ENCODE measurements at places on chromosomes 12 and 14.

DNA sequence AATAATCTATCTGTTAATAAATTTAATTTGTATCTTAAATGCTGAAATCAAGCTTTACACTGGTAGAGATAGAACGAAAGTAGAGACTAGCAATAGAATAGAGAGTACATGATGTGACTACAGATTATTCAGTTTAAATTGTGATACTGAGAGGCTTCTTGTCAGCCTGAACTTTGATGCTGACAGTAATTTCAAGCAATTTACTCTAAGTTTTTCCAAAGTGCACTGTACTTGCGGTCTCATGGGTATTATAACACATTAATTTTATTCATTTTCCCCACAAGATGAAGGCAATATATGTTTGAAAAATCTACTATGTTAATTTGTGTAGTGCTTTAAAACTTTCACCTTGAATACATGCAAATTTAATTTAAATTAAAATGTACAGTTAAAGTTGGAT lies 914.0 kb upstream of the FBXO33 start:
- DNase-seq, result no peak

DNA sequence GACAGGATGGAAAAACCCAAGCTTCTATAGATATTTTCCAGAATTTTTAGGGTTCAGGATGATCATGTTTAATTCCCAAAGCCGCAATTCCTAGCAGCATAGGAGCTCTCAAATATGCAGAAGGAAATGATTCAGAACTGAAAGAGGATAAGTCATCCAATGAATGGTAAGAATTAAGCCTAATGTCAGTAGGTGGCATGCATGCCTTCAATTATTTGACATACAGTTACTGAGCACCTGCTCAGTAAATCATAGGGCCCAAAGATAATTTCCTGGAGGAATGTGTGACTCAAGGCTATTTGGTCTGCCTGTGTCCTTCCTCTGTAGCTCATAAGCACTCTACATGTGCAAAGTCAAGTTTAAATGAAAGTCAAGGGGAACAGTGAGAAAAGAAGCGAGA lies 116.8 kb upstream of the SLC38A4 start:
- DNase-seq, result no peak

DNA sequence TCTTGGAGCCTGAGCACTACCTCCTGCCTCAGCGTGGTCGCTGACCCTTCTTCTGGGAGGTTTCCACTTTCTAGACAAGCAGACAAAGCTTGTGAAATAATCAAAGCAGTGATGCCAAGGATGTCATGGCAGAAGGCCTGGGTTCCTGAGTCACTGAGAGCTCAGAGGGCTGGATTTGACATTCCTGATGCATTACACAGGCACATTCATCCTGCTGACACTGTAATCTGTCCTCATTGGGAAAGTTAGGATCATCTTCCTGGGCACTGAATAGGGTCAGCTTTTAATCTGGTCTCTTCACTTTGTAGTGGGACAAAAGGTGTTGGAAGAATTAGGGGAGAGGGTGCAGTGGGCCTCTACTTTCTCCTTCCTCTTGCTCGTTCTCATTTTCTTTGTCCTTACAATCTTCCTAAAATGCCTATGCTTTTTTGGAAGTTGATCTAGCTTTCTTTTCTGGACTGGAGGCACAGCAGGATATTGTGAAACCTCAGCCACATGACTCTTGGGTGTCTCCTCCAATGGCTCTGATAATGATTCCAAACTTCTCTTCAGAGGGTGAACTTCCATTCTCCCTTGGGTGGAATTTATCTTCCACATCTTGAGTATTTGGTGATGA lies 29.6 kb downstream of the EEA1 start:
- no peak for DNase-seq

DNA sequence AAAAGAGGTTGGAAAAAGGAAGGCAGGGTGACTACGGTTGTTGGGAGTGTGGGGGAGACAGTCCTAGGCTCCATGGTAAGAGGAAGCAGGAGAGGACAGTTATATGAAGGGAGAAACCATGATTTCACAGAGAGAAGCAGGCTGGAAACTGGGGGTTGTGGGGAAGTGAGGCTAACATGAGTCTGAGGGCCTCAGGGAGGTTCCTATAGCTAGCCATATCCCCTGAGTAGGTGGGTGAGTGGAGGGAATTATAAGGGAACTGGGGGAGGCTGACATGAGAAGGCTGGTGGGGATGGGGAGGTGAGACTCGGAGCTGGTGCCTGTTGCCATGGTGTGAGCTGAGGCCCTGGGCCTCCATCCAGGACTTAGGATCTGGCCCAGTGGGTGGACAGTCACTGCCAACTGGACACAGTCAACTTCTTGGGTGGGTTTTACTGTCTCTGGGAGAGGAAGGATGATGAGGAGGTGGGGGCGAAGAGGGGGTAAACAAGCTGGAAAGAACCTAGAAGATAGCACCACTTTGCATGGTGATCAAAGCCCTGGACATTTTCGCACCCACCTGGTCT lies 1.4 kb downstream of the RNASE13 start:
- DNase-seq, result no peak

GRCh38 chr12:29286081-29286790 lies 94.7 kb downstream of the ERGIC2 start:
- no peak for DNase-seq

DNA sequence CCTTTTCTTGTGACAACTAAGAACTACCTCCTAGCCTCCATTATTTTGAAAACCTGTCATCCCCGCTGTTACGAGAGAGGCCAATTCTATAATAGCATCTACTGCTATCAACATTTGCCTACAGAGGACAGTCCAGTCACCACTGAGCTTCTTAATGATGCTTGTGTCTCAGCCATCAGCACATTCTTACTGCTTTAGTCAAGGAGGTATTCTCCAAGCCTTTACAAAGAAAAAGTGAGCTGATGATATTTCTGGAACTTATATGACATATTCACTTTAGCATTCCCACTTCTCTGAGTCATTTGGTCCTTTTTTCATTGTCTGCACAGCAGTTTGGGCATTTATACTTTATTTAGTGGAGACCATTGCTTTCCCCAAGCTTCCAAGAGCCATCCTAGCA lies 497.7 kb upstream of the RPL10L start:
- no peak for DNase-seq

DNA sequence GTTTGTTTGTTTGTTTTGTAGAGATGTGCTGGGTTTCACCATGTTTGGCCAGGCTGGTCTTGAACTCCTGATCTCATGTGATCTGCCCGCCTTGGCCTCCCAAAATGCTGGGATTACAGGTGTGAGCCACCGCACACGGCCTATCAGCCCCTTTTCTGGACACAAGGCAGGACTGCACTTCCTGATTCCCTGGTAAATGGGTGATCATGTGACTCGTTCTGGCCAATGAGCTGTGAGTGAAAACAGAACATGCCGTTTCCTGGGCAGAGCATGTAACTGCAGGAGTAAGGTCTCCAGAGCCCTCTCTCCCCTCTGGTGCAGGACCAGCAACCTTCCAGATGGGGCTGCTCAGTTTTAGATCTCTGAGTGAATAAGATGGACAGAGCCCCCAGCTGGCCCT lies 92.7 kb downstream of the ITPK1 start:
- no peak for DNase-seq

- DNase-seq, result no peak
These were observed 6.3 kb upstream of the CD4 start for GRCh38 chr12:6782850-6783566.

GRCh38 chr14:99519931-99520421 lies 38.8 kb downstream of the CCNK start:
- DNase-seq, result no peak

GRCh38 chr12:20017802-20018201 lies 350.5 kb upstream of the PDE3A start:
- DNase-seq, result no peak

- no peak for DNase-seq
These were observed 450 bp upstream of the TDG start for GRCh38 chr12:103965255-103965589.

GRCh38 chr12:31860401-31860800 lies 98.8 kb upstream of the RESF1 start:
- no peak for DNase-seq

GRCh38 chr14:54637270-54638134 lies 70.6 kb downstream of the SAMD4A start:
- DNase-seq, result no peak

DNA sequence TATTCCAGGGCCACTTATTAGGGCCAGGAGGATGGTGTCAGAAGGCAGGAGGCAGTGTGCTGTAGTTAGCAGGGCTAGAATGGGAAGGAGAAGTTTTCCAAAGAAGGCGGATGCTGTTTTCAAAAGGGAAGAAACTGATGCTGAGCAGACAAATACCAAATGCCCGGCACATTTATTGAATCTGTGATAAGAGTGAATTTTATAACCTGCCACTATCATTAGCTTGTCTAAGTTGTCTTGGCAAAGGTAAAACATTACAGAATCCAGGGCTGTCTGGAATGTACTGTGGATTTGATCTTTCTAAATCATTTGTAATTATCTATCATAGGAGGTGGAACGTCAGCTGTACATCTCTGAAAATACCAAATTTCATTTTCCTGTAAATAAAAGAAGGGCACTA lies 40.8 kb downstream of the NDUFA12 start:
- no peak for DNase-seq

GRCh38 chr14:28652782-28653181 lies 113.8 kb upstream of the FOXG1 start:
- no peak for DNase-seq

GRCh38 chr12:66662729-66663128 lies 16.1 kb downstream of the GRIP1 start:
- no peak for DNase-seq
